ENCODE measurements at places on chromosomes 5 and 9.
A peak's percentile ranks its signal among the peaks of the same experiment; 100 is the strongest.

- DNase-seq: no peak
Observed at GRCh38 chr5:156704139-156704538, 146.0 kb upstream of the PPP1R2B start.

- DNase-seq: no peak
Observed at GRCh38 chr5:94223235-94223634, 395.2 kb downstream of the KIAA0825 start.

- no peak for DNase-seq
Observed at GRCh38 chr5:6752782-6753181, 39.5 kb downstream of the TENT4A start.

DNA sequence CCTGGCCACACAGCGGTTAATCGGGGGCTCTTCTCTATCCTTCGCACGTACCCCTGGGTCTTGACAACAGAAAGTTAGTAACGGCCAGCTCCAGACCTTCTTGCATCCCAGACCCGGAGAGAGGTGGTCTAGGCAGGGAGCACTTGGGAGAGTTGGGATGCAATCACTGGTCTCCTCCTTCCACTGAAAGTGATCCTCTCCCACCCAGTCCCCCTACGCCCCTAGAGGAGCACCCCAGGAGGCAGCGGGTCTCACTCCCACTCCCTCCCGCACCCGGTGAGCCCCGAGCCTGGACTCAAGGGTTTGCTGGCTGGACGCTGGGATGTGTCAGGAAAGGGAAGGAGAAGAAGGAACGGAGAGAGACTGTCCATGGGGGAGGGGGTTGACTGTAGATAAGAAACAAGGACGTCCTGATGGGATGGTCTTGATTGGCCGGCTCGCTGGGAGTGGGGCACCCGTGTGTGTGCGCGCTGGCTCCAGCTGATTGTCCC is 2.0 kb downstream of the RORB start:
- peak; percentile 21 for DNase-seq

GRCh38 chr9:92665836-92666235 is 4.1 kb downstream of the IPPK start:
- no peak for DNase-seq
